ENCODE measurements at places on chromosomes 11 and 22.
A peak's percentile ranks its signal among the peaks of the same experiment; 100 is the strongest.

GRCh38 chr22:27538666-27539065, 262.9 kb downstream of the MN1 start:
- no peak for DNase-seq

- no peak for DNase-seq
Observed at GRCh38 chr11:36507824-36508489, 2.1 kb downstream of the TRAF6 start.

DNA sequence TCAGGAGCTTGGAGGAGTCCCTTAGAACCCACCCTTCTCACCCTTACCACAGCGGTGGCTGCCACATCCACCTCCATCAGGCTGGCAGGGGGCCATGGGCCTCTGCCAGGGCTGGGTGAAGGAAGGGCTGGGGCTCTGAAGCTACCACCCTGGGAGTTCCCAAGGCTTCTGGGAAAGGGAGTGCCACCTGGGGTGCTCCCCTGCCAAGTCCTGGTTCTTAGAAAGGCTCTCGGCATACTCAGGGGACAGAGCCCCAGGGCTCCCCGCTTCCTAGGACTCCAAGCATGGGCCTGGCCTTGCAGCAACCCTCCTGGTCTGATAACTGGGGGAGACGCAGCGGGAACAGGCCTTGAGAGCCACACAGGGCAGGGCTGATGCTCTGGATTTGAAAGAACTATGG, 438 bp upstream of the PLA2G3 start:
- DNase-seq, result no peak

- no peak for DNase-seq
Observed at GRCh38 chr11:72426758-72427157, 7.6 kb downstream of the CLPB start.

GRCh38 chr11:110077346-110077745, 15.8 kb upstream of the ZC3H12C start:
- DNase-seq, result no peak

GRCh38 chr22:48895831-48896765, 931.6 kb downstream of the BRD1 start:
- no peak for DNase-seq

- no peak for DNase-seq
Observed at GRCh38 chr11:126194121-126194543, 17.3 kb downstream of the RPUSD4 start.

- DNase-seq, result peak; percentile 29
Observed at GRCh38 chr11:121555121-121555520, 102.4 kb upstream of the SORL1-AS1 start.

DNA sequence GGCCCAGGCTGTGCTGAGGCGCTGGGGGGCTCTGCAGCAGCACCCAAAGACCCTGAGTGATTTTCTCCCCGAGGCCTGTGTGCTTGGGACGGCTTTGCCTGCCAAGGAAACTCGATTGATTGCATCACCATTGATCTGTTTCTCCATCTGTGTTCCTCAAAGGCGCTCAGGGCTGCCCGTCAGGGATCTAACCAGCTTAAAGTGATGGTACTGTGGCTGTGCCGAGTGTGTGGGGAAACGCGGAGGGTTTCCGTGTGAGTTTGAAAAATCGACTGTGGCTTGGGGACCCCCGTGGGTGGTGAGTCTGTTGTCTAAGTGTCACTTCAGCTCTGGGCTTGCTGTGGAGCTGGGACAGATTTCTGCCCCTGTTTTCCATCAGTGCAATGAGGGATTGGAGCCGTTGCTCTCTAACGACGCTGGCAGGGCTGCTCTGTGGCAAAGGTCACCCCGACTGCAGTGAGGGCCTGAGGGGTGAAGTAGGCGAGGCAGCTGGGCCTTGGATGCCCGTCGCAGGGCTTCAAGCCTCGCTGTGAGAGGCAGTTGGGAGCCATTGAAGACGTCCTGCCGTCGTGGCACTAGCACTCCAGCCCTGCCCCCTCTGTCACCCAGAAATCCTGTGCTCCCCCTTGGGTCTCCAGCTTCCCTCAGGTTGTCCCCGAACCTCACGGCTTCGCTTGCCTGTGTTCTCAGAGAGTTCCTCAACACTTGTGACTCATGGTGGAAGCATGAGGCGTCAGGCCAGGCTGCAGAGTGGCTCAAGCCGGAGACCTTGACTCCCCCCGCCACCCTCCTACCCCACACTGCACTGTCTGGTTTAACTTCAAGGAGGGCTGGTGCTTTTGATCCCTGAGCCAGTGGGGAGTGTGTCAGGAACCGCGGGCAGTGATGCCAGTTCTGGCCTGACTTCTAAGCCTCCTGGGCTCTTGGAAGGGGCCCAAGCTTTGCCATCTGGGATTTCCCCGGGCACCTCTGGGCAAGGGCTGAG, 21.8 kb downstream of the CACNA1I start:
- DNase-seq, result no peak

DNA sequence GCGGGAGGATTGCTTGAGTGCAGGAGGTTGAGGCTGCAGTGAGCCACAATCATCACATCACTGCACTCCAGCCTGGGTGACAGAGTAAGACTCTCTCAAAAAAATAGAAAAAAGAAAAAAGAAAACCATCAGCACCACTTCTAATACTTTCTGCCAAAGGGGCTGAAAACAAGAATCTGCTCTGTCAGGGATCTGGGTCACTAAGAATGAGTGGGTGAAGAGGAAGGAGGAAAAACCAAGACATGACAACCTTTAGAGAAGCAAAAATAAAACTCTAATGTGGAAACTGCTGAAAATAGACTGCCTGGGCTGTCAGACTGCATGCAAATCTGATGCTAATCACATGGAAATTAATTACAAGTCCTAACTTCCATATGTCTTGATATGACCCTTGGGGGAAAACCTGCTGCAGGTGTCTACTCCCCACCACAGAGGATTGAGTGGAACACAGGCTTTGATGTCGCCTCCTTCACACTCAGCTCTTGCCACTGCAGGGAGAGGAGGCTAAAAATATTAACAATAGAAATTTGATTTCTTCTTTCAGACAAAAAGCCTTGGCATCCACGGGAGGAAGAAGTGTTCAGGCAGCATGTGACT, 62.5 kb upstream of the CRTAM start:
- DNase-seq, result no peak

DNA sequence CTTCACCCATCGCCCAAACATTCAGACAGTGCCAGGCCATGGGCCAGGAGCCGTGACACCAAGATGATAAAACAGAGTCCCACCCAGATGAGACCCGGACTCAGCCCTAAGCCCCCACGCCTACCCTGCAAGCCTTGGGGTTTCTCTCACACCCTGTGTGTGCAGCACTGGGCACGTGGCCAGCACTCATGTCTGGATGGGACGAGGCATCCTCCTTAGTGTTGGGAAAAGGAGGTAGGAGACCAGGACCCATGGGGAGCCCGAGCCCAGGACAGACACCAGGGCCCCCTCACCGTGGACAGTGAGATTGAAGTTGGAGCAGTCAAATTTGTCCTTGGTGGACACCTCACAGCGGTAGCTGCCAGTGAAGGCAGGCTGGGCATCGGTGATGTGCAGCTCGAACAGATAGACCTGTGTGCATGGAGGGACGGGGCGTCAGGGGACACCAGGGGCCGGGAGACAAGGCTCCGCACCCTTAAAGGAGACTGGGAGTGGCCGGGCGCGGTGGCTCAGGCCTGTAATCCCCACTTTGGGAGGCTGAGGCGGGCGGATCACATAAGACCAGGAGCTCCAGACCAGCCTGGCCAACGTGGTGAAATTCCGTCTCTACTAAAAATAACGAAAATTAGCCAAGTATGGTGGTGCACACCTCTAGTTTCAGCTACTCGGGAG, 4.2 kb downstream of the MYBPC3 start:
- DNase-seq, result no peak

GRCh38 chr22:20177217-20177911, 26.5 kb upstream of the CCDC188 start:
- no peak for DNase-seq

- DNase-seq, result peak; percentile 91
Observed at GRCh38 chr11:15074206-15075161, 1.1 kb downstream of the CALCB start.

GRCh38 chr11:99020352-99021225, at the start of gene CNTN5:
Gene CNTN5, plus strand, starts transcription at chr11:99020949.
- DNase-seq, result peak; percentile 85

DNA sequence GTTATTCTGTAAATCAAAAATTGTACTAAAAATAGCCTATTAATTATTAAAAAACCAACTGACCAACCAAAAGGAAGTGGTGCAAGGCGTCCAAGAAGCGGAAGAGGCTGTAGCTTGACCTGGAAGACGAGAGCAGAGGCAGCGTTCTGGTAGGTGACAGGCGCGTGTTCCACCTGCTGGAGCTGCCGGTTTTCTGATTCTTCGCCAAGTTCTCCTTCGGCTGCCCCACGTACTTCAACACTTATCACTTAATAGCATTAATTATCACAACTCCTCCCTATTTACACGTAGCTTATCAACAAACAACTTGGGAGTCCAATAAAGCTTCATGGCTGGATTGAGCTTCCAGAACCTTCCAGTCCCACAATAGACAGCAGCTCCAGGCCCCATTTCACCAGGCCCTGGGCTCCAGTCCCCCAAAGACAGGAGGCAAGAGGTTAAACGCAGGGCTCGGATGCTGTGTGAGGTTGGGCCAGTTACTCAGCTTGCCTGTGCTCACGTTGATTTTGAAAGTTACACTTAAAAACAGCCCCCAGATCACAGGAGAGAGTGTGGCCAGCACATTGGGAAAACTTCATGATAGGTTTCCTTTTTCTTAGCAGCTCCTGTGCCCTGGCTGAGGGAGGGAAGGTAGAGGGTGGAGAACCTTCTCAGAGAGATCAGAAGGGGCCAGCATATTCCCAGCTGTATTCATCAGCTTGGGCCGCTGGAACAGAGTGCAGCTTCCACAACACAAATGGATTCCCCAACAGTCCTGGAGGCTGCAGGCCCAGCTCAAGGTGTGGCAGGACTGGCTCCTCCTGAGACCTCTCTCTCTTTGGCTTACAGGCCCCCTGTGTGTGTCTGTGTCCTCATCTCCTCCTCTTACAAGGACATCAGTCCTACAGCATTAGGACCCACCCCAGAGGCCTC, 54.2 kb upstream of the FGF3 start:
- no peak for DNase-seq

- peak; percentile 8 for DNase-seq
Observed at GRCh38 chr11:102279641-102280170, 37.6 kb upstream of the BIRC3 start.

- no peak for DNase-seq
Observed at GRCh38 chr11:63882555-63883242, 34.3 kb downstream of the RCOR2 start.

Measured in NCI-H748 treated with DMSO at 0.1 percent for 48 hours (cell line).